ENCODE measurements at places on chromosomes 5 and 9.

DNA sequence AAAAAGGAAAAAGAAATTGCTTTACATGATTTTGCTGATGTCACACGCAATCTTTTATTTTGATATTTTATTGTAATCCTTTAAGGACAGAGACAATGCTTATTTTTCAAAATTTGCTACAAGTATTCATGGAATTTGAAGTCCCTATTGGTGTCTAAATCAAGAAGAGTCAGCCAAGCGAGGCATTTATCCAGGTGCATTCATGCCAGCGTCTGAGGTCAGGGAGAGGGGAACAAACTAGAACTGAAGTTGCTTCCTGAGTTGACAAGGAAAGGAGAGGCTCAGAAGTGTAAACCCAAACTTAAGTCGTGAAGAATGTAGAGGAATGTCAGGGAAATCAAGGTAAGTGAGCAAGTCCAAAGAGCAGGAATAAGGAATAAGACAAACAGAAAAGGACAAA, 83.0 kb upstream of the GNAQ start:
- DNase-seq, result no peak

DNA sequence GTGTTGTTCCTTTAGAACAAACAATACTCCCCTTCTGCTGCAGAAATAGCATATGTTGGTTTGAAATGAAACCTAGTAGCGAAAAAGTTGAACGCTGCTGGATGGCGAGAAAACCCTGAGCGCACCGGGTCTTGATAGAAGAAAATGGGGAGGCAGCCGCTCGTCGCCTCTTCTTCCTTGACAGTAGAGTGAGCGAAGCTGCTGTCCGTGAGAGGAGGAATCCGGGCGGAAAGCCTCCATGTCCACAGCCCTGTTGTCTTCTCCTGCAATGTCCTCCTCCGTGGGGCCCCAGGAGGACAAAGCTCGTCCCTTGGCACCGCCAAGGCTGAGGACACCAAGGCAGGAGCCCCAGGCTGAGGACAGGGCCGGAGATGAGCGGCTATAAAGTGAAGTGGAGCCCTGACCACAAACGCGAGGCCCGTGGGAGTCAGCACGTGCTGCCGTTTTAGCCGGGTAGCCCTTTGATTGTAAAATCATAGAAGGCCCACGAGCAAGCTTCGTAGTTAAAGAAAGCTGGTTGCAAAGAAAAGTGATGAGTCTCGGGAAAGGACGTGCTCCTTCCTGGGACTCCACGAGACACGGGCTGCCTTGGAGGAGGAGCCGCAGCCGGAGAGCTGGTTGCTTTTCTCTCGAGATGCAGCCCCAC, 35.6 kb downstream of the MRPL36 start:
- no peak for DNase-seq

DNA sequence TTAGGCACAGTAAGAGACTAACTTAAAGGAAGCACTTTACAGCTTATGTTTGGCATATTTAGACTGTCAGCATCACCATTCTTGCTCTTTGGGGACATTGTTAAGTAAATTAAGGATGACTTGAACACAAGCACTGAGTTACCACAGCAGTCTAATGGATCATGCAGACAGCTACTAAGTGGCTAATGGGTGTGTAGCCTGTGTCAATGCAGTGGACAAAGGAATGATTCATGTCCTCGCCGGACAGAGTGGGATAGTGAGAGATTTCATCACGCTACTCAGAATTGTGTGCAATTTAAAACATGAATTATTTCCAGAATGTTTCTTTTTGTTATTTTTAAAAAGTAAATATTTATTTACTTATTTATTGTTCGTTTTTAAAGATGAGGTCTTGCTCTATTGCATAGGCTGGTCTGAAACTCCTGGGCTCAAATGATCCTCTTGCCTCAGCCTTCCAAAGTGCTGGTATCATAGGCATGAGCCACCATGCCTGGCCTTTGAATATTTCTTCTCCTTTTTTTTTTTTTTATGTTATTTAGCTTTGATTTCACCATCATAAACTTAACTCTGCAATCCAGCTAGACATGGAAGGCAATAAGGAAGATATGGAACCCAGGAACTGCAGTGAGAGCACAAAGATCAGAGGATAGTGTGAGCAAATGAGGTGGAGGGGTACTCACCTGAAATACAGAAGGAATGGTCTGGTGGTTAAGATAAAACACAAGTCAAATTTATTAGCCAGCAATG, 53.0 kb upstream of the KLF4 start:
- no peak for DNase-seq

DNA sequence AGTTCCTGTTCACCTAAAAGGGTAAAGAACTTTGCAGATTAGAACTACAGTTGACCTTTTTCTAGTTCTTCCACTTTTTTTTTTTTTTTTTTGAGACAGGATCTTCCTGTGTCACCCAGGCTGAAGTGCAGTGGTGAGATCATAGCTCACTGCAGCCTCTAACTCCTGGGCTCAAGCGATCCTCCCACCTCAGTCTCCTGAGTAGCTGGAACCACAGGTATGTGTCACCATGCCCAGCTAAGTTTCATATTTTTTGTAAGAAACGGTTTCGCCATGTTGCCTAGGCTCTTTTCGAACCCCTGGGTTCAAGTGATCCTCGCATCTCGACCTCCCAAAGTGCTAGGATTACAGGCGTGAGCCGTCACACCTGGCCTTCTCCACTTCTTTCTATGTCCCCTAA, 39.7 kb upstream of the TNFAIP8 start:
- DNase-seq, result no peak

- no peak for DNase-seq
Observed at GRCh38 chr9:38641985-38642864, 21.8 kb upstream of the ANKRD18A start.

- DNase-seq, result no peak
Observed at GRCh38 chr9:137417161-137418021, 5.6 kb downstream of the EXD3 start.

GRCh38 chr5:176446884-176447590, 1.1 kb upstream of the FAF2 start:
- no peak for DNase-seq
